ENCODE measurements at places on chromosomes 12 and 14. TPM values are rescaled to one million over a fixed set of nuclear protein-coding genes. Genes with fewer than 3 reads are reported as not detected.

Gene MYL6
- total RNA-seq, result 2,674 TPM

Gene CCDC59
- 97.8 TPM for total RNA-seq

DNA sequence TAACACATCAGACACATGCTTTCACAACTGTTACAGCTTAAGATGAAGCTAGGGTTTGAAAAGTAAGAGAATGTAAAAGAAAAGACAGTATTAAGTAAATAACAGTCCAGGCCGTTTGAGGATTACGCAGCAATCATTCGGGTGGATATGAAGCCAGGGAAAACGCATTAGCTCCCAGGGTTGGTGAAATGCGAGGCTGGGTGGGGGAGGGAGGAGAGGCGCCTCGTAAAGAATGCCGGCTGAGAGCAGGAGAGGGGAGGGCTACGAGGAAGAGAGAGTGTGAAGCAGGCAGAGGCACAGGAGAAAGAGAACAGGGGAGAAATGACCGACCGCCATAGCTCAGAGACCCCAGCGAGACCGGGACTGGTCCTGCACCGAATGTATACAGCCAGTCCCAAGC, 73.0 kb downstream of the IQSEC3 start:
- DNase-seq, result no peak

DNA sequence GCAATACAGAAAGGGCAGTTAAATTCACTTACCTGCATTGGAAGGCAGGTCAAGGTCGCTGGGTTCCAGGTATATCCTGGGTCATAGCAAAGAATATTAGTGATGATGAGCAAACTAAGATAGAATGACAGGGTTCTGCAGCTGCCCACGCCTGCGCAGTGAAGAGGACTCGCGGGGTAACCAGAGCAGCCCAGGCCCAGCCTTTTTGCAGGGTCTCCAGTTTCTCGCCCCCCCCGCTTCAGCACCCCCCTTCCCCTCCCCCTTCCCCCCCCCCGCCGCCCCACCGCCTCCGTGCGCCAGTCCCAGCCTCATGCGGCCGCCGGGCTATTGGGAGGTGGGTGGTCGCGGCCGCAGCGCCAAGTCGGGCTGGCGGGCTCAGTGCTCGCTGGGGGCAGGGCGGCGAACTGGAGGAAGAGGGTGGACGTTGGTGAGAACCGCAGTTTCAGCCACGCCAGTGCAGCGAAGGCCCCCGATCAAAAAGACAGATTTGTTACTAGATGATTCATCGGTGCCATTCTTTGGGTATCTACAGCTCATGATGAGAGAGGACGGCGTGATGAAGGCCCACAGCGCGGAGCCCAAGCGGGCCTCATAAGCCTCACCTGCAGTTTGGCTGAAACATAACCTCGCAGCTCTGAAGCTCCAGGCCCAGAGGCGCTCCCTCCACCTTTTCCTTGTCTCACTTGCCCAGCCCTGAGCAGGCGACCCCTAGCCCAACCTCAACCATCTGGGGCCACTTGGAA, 20.2 kb downstream of the SLC2A3 start:
- peak; percentile 13 for DNase-seq

- no peak for DNase-seq
These were observed 54.7 kb downstream of the SUSD6 start for GRCh38 chr14:69666112-69666511.

- DNase-seq, result no peak
These were observed 135.0 kb upstream of the AMIGO2 start for GRCh38 chr12:47214771-47215170.

DNA sequence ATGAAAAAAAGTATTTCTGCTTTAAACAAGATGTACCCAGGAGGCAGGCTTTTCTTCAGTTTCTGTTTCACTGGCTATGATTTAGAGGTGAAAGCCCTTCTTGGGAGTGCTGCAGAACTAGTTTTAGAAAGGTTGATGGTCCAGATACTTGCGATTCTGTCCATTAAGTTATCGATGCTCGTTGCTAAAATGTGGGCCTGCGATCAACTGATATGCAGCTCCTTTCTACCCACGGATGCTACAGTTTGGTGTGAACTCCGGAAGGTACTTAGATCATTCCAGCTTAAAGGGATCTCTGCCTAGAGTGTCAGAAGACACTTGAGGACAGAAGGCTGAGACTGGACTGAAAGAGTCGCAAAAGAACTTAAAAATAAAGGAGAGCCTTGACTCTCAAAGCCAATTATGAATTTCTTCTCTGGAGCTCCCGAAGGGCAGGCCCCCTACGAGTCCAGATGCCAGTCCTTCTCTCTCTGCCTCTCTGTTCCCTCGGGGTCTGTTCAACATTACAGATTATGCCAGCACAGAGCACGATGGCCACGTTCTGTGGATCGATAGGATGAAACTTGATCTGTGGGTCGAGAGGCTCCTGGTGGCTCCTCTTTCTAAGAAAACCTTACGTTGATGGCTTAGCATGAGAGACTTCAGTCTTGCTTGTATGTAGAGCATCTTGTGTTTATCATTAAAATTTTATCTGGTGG, 40.0 kb downstream of the FBXW8 start:
- no peak for DNase-seq

GRCh38 chr12:22248571-22249115, 85.9 kb downstream of the ST8SIA1 start:
- no peak for DNase-seq
